ENCODE measurements at places on chromosomes 2 and 18.

DNA sequence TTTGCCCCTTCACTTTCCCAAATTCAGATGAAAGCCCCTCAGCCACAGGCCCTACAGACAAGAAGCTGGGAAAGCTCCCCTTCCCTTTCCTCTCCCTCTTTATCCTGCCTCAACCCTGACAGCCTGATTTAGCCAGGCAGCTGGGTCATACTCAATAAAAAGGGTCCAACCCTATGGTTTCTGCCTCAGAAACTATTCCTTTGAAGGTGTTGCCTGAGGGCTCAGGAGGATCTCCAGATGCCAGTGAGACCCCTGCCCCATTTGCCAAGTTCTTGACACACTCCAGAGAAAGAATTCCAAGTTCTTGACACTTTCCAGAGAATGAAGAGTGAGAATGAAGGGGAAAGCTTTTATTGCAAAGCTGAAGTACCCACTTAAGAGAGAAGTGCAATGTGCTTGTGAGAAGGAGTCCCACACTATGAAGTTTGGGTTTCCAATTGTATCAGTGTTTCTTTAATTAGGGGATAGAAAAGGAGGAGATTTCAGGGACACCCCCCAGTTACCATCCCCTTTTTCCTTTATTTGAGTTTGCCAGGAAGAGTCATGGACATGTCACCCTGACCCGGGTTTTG is 576.2 kb downstream of the METTL4 start:
- DNase-seq, result no peak

DNA sequence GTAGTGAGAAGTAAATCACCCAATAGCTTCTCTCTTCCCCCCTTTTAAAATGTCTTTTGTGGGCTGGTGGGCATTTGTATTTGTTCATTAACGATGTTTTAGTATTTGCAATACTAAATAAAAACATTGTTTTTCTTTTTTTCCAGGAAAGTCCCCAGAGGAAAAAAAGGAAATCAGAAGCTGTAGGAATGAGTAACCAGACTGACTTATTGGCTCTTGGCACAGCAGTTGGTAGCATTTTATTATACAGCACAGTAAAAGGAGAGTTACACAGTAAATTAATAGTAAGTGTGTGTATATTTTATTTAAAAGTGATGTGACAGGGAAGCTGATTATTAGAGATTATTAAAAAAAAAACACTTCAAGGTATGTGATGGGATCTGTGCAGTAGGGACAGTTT is 7.4 kb downstream of the WDR43 start:
- DNase-seq, result no peak

DNA sequence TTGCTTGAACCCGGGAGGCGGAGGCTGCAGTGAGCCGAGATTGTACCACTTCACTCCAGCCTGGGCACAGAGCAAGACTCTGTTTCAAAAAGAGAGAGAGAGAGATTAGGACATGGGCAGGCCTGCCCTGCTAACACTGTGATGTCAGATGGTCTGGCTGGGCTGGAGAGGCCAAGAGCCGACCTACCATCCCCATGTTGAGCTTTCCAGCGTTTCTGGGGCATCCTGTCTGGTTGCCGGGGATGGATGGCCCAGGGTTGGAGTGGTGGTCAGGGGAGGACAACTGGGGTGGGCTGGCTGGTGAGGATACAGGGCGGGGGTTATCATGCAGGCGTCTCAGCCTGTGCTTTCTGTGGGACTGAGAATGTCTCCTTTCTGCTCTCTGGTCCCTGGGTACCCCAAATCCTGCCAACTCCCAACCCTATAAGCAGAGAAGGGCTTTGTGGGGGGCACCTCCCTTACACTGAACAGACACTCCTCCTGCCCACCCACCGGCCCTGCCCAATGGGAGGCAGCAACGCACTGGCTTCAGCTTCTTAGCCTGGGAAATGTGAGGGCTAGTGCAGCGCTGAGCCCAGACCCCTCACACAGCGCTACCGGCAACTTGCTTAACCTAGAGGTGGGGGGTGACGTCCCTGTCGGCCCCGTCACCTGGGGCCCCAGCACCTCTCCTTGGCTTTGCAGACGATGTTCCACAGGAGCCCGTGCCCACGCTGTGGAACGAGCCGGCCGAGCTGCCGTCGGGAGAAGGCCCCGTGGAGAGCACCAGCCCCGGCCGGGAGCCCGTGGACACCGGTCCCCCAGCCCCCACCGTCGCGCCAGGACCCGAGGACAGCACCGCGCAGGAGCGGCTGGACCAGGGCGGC is 5.4 kb downstream of the SNORC start:
- DNase-seq, result no peak

DNA sequence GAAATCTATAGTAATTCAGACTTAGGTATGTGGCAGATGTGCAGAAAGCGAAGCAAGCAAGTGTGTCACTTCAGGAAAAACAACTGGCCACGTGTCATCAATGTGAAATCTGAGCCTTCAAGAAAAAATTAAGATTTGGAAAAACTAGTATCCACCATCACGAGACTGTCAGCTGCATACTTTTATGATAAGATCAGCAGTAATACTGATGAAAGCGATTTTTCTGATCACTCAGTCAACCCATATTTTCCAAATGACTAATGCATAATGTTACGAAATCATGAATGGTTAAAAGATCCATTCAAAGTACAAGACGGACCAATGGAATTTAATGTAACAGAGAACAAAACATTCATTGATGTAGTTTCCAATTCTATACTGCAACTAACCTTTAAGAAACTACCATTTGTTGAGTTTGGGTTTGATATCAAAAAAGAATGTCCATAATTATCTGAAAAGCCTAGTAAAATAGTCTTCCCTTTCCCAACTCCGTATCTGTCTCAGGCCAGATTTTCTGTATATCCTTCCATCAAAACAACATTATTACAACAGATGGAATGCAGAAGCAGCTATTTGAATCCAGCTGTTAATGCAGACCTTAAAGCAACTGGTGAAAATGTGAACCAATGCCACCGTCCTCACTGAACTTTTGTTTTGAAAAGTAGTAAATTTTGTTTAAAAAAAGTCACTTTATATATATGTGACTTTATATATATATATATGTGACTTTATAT is 17.0 kb upstream of the BCL2 start:
- no peak for DNase-seq

DNA sequence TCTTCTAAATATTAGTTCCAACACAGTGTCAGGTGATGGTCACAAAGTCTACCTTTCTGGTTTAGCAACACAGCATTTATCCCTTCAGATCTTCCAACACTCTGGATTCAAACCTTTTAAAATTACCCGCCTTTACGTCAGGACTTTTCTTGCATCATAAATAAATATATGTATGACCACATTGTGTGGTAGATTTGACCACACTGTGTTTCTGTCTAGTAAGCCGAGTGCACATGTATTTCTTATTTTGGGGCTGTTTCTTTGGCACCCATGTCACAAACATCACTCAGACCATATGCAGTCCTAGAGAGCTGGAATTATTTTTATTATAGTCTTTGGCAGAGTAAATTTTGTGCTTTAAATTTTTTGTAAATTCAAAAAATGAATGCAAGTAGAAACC is 172.1 kb downstream of the ANKRD44 start:
- no peak for DNase-seq

DNA sequence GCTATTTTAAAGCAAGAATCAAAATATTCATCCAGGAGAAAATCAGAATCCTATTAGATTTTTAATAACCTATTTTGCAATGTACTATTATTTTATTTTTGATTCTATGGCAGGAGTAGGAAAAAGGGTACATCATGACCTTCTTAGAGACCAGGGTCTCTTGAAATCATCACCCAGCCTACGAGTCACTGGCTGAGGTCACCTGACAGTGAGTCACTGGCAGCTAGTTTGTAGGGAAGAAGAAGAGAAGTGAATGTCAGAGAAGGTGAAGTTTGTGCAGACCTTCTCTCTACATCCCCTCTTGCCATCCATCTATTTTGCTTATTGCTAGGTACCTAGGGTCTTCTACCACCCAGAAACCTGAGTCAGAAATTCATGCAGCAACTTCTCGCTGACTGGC is 144.2 kb downstream of the ALK start:
- DNase-seq, result no peak

GRCh38 chr2:59903994-59904544 is 649.4 kb downstream of the BCL11A start:
- no peak for DNase-seq

DNA sequence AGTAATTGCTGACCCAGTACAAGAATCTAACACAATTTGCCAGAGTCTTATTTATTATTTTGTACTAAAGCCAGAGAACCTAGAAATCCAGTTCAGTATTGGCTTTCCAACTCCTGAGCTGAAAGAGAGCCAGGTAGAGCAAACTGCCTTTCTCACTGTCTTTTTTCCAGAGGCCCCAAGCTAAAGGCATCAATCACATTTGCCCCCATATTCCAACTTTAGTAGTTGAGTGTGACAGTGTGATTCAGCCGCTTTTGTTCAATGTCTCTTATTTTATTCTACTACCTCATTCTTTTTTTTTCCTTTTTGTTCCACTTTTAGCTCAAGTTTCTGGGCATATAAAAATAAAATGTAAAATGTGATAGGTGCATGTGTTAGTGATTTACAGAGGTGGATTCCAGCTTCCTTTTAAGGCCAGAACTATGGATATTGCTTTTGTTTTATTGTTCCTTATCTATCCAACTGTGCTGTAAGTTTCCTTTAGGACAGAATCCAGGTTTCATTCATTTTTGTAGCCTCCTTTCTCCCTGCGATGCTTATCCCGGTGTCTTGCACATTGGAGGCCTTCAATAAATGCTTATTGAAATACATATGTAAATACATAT is 153.0 kb downstream of the ZEB2 start:
- DNase-seq, result no peak

GRCh38 chr2:212672186-212672585 is 133.6 kb upstream of the ERBB4 start:
- no peak for DNase-seq

- DNase-seq, result peak; percentile 17
Observed at GRCh38 chr2:102473020-102473419, at the start of gene SLC9A4. SLC9A4 (plus strand) TSS chr2:102473226; CDS start chr2:102473760, 534 bp downstream.

- no peak for DNase-seq
Observed at GRCh38 chr2:1744446-1745170, at the start of gene PXDN. PXDN (minus strand) TSS chr2:1744515; CDS start chr2:1744455, 60 bp downstream.

DNA sequence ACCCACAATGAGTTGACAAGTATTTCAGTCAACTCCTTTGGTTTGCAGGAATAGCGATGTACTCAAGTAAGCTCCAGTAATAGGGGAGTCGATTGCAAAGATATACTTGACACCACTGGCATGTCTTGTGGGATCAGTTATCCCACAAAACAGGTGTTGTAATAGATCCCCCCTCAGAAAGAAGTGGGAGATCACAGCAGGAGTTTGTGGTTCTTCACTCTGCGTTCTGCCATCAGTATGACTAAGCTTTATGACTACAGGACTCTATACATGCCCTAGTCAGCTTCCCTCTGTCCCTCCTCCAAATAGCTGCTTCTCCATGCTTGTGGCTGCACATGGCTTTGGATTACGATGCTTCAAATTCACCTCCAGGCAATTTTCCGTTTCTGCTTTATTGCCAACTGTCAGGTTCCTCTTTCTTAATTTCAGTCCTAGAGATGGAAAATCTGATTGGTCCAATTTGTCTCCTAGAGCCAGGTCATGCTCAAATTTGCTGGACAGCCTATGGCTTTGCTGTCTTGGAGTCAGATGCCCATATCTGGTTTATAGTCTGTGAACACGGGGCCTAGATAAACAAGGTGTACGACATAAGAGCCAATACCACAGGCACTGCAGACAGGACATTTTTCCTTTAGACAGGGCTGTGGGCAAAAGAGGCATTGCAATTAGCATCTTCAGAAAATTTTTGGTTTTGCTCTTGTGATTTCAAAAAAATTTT is 221.7 kb downstream of the PAX3 start:
- DNase-seq, result no peak

- no peak for DNase-seq
Observed at GRCh38 chr18:383135-383534, 115.3 kb upstream of the THOC1 start.

- DNase-seq, result no peak
Observed at GRCh38 chr2:98464772-98465310, 20.2 kb downstream of the INPP4A start.

GRCh38 chr2:52940101-52940500 is 827.5 kb upstream of the CHAC2 start:
- DNase-seq, result no peak

GRCh38 chr2:114580691-114581090 is 138.2 kb downstream of the DPP10 start:
- DNase-seq, result no peak

GRCh38 chr2:175372704-175373701 is 191.5 kb upstream of the ATP5MC3 start:
- DNase-seq, result no peak

DNA sequence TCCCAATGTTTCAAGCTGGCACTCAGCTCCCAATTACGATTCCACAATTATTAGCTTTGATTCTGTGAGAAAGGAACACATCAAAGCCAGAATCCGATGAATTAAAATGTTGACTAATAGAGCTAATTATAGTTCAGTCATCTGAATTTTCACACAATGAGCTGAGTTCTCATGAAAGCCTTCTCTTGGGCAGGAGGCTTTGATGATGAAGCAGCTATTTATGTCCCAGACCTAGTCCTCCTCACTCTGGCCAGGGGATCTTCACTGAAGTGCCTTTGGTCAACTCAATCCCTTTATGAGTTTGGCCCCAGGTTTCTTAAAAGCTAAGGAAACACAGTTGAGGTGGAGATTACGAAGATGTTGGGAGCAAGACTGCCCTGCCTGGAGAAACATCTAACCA is 74.7 kb upstream of the PPM1B start:
- no peak for DNase-seq

DNA sequence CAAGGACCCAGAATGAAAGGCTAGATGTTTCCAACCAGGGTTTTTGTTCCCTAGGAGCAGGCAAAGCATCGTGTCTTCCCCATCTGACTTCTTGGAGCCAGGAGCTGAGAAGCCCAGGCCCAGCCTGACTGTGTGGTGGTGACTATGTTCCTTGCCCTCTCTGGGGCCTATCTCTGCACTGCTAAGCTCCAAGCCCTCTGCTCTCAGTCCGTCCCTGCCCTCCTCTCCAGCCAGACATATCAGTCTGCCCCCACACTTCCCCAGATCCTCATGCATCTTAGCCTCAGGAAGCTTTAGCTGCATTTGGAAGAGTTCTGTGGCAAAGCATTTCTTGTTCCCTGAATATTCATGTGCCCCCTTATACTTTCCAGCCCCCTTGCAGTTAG is 196.6 kb downstream of the CYP26B1 start:
- DNase-seq, result no peak

- no peak for DNase-seq
Observed at GRCh38 chr2:29700560-29700959, 220.8 kb downstream of the ALK start.

Data from activated naive CD4-positive, alpha-beta T cell (primary cell).